ENCODE measurements at places on chromosomes 6 and 20. TPM values are rescaled to one million over a fixed set of nuclear protein-coding genes. Genes with fewer than 3 reads are reported as not detected.

GRCh38 chr6:16432075-16433032, 194.0 kb downstream of the GMPR start:
- DNase-seq: no peak

- no peak for DNase-seq
Observed at GRCh38 chr20:57118107-57118769, 148.2 kb downstream of the BMP7 start.

DNA sequence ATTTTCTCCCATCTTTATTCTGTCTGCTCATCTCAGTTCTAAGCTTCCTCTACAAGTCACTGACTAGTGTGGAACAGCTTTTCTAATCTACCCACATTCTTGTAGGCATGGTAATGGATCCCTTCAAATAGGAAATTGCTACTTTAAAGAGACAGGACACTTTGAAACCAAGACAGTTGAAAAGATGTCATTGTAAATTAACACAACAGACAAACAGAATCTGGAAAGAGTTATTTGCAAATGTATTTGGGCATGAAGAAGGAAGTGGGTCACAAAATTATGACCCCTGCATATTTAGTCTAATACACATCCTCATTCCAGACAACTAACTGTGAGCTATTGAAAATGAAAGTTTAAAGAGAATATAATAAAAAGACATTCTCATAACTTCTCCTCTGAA, 298.2 kb upstream of the MARCKS start:
- DNase-seq: no peak

Gene SAMHD1
- 15.5 TPM for total RNA-seq

GRCh38 chr6:56796196-56796532, 153.5 kb upstream of the DST start:
- no peak for DNase-seq

GRCh38 chr20:21179757-21180156, 53.9 kb downstream of the KIZ start:
- no peak for DNase-seq

- peak; percentile 71 for DNase-seq
Observed at GRCh38 chr6:33787954-33788693, 806 bp downstream of the LEMD2 start.

GRCh38 chr20:20295621-20296498, 72.0 kb upstream of the INSM1 start:
- DNase-seq: no peak

DNA sequence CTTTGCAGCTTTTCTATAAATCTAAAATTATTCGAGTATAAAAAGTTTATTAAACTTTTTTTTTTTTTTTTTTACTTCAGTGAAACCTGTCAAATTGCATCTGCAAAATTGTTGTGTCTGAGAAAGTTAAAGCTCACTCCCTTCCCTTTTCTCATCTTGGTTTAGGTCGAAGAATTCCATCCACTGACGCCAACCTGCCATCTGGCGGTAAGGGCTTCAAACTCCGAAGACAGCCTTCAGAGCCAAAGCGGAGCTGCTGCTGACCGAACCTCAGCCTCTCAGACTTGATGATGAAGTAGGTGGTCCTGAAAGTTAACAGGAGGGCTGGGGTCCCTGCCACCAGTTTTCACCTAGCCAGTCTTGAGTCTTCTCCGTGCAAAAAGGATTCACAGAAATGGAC, 29.6 kb upstream of the VAPB start:
- no peak for DNase-seq

DNA sequence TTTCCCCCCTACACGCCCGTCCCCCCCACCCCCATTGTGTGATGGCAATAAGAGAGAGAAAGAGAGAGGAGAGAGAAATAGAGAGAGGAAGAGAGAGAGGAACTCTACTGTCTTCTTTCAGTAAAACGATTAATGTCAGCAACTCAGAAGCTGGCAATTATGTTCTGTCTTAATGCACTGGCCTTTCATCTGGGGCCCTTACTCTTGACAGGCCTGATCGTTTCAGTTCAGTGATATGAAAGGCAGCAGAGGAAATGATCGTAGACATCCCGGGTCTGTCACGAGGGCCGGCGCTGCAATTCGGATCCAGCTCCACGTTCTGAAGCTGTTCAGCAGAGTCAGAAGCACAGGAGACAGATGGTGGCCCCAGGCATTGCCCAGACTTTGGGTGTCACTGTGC, 308.9 kb downstream of the ZNF217 start:
- DNase-seq: no peak

Gene OR2J3
- not detected for total RNA-seq

Gene GPR6
- not detected for total RNA-seq

- peak; percentile 85 for DNase-seq
Observed at GRCh38 chr20:34985461-34986310, 30.0 kb downstream of the MYH7B start.

DNA sequence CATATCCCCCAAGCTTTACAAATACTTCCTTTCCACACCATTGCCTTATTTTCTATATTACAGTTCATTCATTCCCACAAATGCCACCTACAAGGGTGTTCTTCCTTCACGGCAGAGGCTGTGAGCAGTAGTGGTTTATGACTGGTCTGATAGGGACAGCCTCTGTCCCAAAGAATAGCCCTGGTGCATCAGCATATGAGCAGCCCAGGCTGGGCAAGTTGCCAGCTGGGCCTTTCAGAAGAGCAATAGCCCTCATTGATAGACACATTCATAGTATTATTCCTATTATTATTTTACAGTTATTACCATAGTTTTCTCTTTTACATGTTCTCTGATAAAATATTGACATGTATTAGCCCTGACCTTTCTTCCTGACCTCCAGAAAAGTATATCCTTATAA, 149.9 kb downstream of the MMS22L start:
- DNase-seq: no peak

Gene PRL
- total RNA-seq: not detected

Gene AURKA
- total RNA-seq: 8.7 TPM

Gene TMC2
- not detected for total RNA-seq

- DNase-seq: no peak
Observed at GRCh38 chr20:8435285-8436035, 303.4 kb downstream of the PLCB1 start.

- no peak for DNase-seq
Observed at GRCh38 chr20:40535816-40536215, 153.2 kb downstream of the MAFB start.

- DNase-seq: no peak
Observed at GRCh38 chr20:13868331-13868730, 83.5 kb downstream of the NDUFAF5 start.

DNA sequence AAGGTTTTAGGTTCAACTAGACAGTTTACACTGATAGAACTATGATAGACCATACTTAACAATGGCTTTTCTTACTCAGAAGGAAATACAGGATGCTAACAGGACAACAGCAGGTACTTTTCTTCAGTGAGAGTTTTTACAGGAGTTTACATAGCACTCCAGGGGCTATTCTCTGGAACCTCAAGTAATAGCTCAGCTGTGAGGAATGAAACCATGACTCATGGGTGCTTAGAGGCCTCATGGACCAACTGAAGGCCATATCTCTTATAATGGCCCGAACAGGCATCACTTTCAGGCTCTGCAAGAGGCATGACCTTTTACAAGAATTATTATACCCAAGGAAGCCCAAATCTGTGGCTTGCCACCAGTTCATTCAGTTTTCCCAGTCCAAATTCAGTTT, 31.8 kb downstream of the TREML1 start:
- DNase-seq: no peak

DNA sequence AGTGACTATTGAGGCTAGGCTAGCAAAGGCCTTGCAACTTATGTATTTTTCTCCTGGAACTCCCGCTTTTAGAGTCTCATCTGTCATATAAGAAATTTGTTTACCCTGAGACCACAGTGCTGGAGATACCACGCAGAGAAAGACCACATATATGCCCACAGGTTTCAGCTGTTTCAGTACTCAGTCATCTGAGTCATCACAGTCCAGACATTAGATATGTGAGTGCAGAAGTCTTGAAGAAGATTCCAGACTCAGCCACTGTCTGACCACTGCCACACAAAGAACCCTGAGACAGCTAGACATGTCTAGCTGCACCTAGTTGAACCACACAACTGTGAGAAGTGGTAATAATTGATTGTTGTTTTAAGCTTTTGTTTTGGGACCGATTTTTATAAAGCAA, 648.3 kb downstream of the EPM2A start:
- no peak for DNase-seq

DNA sequence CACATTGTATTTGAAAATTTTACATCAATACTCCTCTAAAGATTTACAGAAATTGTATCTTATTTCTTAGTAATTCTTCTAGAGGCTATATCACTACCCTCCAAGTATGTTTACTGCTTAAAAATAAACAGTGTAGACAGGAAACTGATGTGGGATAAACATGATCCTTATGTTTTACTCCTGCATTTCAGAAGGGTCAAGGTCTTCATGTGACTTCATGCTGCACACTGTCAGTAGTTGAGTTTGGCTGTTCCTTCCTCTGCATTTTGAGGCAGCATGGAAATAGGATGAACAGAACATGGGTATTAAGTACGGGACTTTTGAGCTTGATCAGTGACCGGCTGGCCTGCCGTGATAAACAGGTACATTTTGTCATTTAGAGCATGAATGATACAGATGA, 179.2 kb upstream of the FERMT1 start:
- no peak for DNase-seq

DNA sequence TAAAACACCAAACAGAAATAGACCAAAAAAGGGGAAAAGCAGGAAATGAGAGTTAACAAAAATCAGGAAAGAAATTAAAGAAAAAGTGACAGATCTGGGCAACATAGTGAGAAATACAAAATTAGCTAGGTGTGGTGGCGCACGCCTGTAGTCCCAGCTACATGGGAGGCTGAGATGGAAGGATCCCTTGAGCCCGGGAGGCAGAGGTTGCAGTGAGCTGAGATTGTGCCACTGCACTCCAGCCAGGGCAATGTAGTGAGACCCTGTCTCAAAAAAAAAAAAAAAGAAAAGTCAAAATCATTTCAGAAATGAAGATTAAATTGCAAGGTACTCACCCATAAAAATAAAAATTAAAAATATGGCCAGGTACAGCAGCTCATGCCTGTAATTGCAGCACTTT, 13.0 kb upstream of the GRM4 start:
- DNase-seq: peak; percentile 33

DNA sequence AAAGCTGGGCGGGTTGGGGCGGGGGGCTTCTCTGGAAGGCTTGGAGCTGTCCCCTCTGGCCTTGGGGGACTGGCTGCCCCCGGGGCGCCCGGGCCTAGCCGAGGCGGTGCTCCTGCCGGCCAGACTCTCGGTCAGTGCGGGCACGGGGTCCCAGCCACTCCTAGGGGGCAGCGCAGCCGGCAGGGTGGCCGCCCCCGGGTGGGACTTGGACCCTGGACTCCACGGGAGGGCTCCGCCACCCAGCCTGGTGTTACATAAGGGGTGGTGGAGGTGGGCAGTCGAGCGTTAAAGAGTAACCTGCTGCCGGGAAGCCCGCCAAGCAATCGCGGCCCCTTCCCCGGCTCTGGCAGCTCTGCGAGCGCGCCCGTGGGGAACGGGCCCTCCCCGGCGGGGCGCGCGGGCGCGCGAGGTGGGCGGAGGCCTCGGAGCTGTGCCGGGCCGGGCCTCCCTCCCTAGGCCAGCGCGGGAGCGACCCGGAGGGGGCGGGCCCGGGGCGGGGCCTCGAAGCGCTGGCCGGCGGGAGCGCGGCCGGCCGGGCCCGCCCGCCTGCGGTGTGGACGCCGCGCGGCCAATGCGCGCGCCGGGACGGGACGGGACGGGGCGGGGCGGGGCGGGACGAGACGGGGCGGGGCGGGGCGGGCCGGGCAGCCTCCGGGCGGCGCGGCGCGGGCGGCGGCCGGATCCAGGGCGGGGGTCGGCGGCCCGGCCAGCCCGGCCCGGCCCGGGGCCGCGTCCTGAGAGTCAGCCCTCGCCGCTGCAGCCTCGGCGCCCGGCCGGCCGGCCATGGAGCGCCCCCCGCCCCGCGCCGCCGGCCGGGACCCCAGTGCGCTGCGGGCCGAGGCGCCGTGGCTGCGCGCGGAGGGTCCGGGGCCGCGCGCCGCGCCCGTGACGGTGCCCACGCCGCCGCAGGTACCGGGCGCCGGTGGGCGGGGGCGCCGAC, at the start of gene SLC2A4RG:
Gene SLC2A4RG, plus strand, starts transcription at position 647 of the 940 bp plus-strand sequence. Its CDS starts 137 bp downstream, at position 784.
- DNase-seq: no peak

- DNase-seq: no peak
Observed at GRCh38 chr6:158636778-158637177, 7.8 kb downstream of the DYNLT1 start.

DNA sequence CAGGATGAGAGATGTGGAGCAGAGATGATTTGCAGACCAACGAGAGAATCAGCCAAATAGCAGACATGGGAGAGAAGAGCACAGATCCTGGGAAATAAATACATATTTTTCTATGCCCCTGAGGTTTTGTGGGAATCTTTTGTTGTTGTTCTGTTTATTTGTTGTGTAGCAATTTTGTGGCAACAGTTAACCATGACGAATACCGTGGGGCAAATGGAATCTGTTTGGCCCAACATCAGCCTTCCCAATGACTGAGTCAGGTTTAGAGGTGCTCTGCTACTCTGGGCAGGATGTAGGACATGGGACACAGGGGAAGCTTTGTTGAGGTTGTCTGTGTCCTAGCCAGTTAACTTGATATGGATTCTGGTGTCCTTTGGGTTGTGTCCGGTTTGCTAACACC, 7.9 kb upstream of the SLC2A10 start:
- DNase-seq: no peak

DNA sequence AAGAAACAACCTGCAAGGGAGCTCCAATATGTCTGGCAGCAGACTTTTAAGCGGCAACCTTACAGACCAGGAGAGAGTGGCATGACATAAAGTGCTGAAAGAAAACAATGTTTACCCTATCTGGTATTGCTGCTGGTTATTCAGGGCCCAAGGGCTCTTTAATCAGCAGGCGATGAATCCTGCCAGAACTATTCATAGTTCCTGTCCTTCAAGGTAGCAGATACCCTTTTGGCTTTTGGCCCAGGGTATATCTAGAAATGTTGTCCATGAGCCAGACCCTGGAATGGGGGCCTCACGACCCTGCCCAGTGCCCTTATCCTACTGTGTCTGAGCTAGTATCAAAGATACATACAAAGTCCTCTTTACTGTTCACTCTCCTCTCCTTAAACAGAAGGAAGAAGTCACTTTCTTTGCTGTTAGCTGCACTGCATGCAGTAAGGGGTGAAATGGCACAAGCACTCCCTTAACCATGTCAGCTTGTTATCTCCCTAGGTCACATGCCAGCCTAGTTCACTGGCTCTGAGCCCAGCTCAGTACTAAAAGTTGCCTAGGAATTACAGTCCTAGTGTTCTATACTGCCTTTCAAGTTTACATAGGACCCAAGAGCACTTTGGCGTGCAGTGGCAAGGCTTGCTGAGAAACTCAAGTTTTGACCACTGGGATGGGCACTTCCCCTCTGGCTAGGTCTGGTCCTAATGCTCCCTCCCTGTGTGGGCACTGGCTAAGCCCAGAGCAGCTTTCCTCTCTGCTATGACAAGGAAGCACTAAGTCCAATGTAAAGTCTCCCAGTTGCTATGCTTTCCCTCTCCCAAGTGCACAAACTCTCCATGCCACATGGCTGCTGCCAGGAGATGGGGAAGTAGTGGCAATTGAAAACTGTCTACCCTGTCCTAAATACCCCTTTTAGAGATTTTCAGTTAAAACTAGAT, 122.0 kb downstream of the HTR1B start:
- no peak for DNase-seq
